Thyroid gland (tissue), 4 donors: ENCODE measurements at places on chromosomes 13 and 19.

GRCh38 chr13:85864963-85865530 is 65.8 kb upstream of the SLITRK6 start:
- DNase-seq, result no peak

- no peak for DNase-seq
These were observed 11.7 kb downstream of the SLC27A1 start for GRCh38 chr19:17481986-17482385.

GRCh38 chr19:17557466-17557865 is 2.0 kb downstream of the COLGALT1 start:
- DNase-seq, result no peak

- no peak for DNase-seq
These were observed 159.4 kb downstream of the NHLRC3 start for GRCh38 chr13:39197647-39198007.

GRCh38 chr19:38666663-38667511 is 19.4 kb downstream of the ACTN4 start:
- no peak for DNase-seq

GRCh38 chr19:37987356-37988332 is 80.6 kb downstream of the SIPA1L3 start:
- DNase-seq, result no peak

- no peak for DNase-seq
These were observed 1617.6 kb upstream of the SLC10A2 start for GRCh38 chr13:104683789-104684188.

GRCh38 chr13:95357875-95358274 is 56.6 kb upstream of the ABCC4 start:
- DNase-seq, result no peak

DNA sequence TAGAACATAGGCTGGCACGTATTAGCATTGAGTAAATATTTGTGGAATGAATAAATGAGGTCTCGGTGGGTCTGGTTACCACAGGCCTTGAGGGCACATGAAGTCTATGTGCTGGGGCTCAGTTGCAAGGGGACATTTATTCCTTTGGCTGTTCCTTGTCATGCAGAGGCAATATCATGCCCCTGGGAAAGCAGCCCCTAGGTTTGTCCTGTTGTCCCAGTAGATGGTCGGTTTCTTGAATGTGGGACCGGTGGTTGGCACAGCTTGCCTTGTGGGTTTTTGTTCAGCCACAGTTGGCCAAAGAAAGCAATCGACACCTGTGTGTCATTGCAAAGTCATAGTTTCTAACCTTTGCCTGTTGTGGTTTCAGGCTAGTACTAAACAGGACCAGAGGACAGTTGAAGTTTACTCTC is 24.7 kb upstream of the GPR183 start:
- no peak for DNase-seq
